ENCODE measurements at places on chromosomes 16 and 17.

- no peak for DNase-seq
Observed at GRCh38 chr17:59694344-59694743, 12.9 kb downstream of the PTRH2 start.

DNA sequence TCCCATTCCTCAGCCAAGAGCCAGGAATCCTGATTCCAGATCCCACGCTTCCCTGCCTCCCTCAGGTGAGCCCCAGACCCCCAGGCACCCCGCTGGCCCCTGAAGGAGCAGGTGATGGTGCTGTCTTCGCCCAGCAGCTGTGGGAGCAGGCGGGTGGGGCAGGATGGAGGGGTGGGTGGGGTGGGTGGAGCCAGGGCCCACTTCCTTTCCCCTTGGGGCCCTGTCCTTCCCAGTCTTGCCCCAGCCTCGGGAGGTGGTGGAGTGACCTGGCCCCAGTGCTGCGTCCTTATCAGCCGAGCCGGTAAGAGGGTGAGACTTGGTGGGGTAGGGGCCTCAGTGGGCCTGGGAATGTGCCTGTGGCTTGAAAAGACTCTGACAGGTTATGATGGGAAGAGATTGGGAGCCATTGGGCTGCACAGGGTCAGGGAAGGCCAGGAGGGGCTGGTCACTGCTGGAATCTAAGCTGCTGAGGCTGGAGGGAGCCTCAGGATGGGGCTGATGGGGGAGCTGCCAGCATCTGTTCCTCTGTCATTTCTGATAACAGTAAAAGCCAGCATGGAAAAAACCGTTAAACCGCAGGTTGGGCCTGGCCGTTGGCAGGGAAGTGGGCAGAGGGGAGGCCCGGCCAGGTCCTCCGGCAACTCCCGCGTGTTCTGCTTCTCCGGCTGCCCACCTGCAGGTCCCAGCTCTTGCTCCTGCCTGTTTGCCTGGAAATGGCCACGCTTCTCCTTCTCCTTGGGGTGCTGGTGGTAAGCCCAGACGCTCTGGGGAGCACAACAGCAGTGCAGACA is at the start of gene SPN:
SPN (plus strand) TSS at position 232 of the 791 bp plus-strand sequence; CDS start at position 714, 482 bp downstream.
- no peak for DNase-seq

GRCh38 chr17:31320791-31321190 is 631 bp downstream of the EVI2A start:
- no peak for DNase-seq

GRCh38 chr17:45976755-45977505 is 22.1 kb upstream of the STH start:
- DNase-seq = no peak

DNA sequence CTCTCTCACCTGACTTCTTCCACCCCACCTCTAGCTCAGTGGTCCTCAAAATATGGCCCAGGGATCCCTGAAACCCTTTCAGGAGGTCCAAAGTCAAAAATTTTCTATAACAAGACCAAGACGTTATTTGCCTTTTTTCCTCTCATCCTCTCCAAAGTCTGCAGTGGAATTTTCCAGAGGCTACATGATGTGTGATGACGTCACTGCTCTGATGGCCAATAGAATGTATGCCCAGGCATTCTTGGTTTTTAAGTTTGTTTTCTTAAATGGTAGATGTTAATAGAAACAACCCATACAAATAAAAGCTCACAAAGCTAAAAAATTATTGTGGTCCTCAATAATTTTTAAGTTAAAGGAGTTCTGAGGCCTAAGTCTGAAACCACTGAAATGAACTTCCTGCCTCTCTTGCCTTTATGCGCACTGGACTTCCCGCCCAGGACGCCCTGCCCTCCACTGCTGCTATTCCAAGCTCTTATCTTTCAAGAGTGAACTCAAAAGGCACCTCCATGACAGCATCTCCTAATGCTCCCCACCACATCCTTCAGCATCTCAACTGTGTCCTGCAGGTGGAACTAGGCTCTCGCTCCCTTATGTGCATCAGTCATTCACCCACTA is 13.5 kb downstream of the UBE2O start:
- peak; percentile 10 for DNase-seq

DNA sequence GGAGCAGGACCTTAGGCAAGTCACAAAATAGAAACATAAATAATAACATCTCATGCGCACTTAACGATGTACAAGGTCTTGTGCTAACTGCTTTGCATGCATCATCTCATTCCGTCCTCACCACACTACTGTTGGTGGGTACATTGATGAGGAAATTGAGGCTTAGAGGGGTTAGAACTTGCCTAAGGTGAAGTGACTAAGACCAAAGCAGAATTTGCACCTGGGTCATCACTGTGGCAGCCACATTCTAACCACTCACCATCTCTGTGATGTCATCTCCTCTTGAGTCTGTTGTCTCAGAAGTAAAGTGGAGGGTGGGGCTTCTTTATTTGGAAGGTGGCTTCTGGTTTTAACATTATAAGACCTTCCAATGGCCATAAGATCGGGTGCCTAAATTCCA is 20.4 kb upstream of the TRIM25 start:
- DNase-seq = no peak

DNA sequence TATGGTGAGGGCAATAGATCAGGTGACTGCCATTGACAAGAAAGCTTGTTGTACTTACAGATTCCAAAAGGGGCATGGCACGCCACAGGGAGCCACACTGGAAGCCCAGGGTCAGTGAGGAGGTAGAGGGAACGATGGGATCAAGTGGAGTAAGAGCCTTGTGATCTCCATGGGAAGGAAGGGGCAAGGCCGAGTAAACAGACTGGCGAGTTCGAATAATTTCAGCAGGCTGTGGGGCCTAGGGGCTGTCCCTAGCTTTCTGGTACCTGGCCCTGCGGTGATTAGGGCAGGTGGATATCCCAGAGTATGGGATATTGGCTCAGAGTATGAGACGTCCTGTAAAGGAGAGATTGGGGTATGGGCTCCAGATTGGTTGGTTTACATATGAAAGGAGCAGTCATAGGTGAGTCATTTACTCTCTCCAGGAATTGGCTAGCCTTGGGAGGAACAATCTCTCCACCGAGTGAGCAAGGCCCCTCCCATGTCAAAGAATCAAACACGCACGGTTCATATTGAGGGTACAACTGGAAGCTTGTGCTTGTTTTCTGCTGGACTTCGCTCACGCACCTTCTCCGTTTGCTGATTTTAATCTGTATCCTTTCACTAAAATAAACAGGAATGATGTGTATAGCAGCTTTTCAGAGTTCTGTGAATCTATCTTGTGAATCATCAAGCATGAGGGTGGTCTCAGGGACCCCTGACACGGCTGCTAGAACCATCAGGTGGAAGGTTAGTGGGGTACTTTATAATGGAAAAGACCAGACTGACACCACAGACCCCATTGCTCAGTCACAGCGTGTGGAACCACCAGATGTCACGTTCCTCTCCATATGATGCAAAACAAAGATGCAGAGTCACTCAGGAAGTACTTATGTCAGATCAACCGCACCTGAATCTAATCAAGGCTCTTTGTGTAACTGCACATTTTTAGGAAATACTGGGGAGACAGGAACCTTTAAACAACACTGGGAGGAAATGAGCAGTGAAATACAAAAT is 27.9 kb downstream of the GABARAPL2 start:
- no peak for DNase-seq

Measured in cardiac septum (tissue), 1 donor.